ENCODE measurements at places on chromosomes 3 and 15.

- DNase-seq, result no peak
Measured at GRCh38 chr3:7871003-7871560, 630.5 kb upstream of the LMCD1 start.

DNA sequence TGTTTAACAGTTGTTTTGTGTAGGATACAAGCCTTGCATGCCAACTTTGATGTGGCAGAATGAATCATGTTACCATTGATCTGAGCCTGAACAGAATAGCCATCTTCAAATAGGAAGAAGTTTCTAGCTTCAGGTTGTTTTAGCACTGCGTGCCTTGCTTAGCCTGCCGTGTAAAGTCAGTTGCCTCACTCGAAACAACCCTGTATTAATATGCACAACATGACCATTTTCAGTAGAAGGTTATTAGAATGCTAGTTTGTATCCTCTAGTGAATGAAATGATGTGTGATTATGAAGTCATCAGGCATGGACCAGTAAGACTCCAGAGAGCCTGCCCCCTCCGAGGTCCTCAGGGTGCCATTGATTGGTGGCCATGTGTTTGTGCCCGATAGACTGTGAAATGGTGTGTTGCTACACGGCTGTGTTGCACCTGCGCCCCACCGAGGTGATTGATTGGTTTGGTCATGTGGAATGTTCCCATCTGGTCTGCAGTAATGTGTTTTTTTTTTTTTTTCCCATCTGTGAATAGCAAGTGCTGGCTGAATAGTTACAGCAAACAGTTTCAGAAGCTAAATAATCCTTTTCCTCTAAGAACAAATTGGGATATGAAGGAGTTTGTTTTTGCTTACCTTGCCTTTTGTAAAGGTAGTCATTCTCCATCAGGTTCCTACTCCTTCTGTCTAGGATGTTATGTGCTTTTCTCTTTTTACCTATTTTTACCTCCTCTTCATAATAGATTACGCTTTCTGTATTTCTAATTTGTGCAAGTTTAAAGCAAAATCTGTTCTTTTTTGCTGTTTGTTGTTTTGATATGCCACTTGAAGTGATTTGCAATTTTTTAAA, 214.9 kb downstream of the TCF12 start:
- no peak for DNase-seq

GRCh38 chr3:87246662-87247429, 19.7 kb downstream of the CHMP2B start:
- DNase-seq, result no peak

- DNase-seq, result no peak
Measured at GRCh38 chr3:145290010-145290409, 871.0 kb downstream of the PLOD2 start.

- DNase-seq, result no peak
Measured at GRCh38 chr3:180068023-180068422, 31.3 kb upstream of the PEX5L start.

DNA sequence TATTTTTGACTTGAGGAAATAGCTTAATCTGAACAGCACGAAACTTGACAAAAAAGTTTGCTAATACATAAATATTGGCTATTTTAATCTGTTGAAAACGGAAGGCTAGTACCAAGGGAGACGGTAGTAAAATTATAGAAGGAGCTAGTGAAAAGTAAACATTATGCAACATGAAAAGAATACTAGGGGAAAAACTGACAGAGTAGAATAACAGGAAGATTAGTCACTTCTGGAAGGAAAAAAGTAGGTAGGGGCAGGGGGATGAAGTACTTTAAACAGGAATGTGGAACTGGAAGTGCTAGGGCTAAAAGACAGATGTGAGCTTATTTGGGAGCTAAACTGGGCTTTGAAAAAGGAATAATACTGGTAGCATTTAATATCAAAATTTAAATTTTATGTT, 60.1 kb downstream of the MBNL1 start:
- no peak for DNase-seq

DNA sequence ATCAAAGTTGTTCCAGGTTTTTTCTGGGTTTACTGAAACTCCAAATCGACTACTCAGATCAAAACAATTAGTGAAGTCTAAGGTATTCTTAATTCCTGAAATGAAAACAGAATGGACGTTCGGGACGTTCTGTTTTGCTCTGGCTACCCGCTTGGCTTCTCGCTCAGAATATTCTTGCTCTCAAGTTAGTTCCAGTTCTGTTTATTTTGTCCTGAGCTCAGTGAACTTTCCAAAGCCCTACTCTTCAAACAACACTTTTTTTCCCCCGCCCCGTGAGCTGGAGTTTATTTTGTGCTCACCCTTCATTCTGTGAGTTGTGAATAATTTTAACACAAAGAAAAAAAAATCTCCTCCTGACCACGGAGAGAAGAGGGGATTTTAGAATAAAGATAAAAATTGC, 72.6 kb downstream of the SAMMSON start:
- no peak for DNase-seq

- no peak for DNase-seq
Measured at GRCh38 chr3:71512000-71512399, 71.5 kb downstream of the FOXP1 start.

DNA sequence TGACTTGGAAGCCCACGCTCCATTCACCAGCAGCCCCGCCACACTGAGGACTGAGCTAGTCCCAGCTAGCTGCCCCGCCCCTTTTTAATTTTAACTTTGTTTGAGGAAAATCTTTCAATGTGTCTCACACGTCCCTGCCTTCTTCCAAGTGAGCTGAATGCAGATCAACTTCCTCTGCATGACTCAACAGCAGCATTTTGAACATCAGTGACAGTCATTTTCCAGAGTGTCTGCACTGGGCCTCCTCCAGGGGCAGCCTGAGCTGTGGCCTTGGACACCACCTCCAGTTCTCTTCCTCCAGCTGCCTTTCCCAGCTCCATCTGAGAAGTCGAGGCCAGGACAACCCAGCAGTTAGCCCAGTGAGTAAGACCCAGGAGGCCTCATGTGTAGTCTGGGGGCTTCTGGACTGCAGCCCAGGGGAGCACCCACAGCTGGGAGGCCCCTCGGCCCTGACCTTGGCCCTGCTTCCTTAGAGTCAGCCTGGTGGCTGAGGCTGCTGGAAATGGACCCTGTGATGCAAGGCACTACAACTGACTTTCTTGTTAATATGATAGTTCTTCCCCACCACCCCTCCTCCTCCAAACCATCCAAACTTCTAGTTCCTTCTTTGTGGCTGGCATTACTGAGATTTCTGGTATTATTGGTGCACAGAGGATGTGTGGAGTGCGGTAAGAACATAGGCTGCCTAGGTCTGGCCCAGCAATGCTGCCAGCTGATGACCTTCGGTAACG, 21.4 kb upstream of the ESYT3 start:
- DNase-seq, result no peak

- DNase-seq, result no peak
Measured at GRCh38 chr15:36499412-36500389, 79.7 kb upstream of the CDIN1 start.

DNA sequence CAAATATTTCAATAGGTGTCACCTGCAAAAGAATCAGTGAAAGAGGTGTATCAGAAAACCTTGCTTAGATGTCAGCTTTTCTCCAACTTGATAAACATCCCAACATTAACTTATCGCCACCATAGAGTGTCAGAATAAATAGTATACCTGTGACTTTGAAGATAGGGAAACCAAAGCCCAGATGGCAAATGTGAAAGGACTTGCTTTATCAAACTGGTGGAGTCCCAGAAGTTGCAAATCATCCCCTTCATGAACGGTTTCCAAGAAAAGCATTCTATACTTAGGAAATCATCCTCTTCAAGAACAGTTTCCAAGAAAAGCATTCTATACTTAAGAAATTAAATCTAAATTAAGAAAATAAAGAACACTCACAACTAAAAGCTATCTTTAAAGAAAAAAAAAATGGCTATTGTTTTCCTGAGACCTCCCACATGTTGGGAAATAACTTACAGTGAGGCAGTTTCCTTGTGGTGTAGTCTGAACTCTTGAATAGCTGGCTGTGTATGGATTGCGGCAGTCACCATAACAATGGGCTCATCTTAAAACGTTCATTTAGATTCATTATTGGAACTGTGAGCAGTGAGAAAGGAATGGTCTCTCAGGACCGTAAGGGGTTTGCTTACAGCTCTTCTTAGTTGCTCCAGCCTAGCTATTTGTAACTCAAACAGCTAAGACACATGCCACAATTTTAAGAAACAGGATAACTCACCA, 56.5 kb downstream of the GHSR start:
- DNase-seq, result no peak

- DNase-seq, result no peak
Measured at GRCh38 chr3:140117096-140117526, 182.1 kb downstream of the CLSTN2 start.

DNA sequence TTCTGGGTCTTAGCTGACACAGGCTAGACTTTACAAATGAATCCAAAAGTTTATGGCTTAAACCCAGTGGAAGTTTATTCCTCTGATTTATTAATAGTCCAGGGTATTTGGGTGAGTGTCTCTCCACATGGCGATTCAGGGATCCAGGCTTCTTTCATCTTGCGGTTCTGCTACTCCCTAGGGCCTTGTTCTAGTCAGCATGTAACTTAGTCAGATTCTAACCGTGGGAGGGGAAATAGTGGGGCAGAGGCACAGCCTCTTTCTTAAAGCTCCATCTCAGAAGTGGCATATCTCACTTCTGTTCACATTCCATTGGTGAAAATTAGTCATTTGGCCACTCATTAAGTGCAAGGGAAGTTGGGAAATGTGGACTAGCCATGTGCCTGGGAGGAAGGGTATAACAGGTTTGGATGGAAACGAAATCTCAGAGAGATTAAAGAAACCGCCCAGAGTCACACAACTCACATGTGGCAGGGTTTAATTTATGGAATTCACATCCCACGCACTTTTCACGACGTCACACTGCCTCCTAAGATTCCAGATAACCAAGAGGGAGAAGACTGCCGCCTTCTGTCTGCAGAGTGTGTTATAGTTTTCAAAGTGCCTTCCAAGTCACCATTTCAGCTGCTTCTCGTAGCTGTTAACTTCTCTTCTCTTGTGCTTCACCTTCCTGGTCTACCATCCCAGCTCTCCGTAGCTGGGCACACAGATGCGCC, 11.4 kb upstream of the RASGRF1 start:
- no peak for DNase-seq

DNA sequence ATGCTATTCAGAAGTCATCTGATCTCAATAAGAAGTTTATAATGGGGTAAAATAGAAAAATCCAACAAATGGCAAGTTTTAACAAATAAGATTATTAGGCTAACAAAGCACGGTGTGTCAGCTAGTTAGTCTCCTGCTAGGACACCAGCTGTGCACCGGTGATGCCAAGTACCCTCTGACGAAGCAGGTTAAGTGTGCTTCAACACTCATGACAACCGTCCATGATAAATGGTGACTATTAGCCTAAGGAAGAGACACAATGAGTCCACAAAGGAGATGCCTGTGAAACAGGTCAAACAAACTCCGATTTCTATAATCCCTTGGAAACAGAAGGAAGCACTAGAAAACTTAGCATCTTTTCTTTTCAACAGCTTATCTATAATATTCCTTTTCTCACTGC, 36.5 kb downstream of the ATP13A3 start:
- DNase-seq, result no peak

GRCh38 chr3:8869613-8870012, 93.7 kb downstream of the RAD18 start:
- DNase-seq, result no peak

DNA sequence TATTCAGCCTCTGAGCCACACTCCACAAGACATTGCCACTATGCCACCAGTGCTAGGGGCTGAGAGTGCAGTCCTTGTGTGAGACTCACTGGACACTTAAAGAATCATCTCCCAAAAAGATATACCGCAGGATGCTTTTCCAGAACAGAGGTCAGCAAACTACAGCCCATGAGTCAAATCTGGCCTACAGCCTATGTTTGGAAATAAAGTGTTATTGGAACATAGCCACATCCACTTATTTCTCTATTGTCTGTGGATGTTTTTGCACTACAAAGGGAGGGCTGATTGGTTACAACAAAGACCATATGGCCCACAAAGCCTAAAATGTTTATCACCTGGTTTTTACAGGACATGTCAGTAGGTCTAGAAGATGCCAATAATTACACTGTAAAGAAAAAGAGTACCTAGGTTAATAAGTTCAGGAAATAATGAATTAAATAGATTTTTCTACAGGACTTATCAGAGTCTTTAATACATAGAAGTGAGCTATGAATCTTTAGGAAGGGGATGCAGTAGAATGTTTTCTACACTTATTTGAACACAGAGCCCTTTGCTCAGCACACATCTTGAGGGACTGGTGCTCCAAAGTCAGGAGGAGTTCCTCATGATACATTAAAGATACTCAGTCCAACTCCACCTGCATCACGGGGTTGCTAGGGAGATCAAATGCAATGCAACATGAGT, 26.3 kb downstream of the SRGAP3 start:
- DNase-seq, result no peak

GRCh38 chr3:70108072-70108471, 108.5 kb downstream of the SAMMSON start:
- no peak for DNase-seq

GRCh38 chr3:39752751-39753150, 56.7 kb upstream of the MYRIP start:
- no peak for DNase-seq

DNA sequence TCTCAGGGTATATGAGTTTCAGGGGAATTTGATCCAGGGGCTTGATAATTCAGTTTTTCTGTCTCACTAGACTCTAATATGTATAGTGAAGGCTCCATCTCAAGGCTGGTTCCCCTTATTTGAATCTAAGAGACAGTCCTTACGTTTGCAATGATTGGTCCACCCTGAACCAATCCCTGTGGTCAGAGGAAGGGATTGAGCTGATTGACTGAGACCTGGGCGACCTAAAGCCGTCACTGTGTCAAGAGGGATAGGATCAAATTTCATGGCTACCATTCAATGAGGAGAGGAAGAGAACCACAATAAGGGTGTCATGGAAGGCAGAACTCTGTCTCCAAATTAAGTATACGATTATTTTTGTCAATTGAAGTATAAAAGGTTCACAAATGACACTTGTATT, 16.3 kb downstream of the NUDT16 start:
- DNase-seq, result no peak

- DNase-seq, result no peak
Measured at GRCh38 chr3:141431411-141432378, 55.1 kb upstream of the RASA2 start.

- no peak for DNase-seq
Measured at GRCh38 chr3:123419181-123419849, 29.6 kb downstream of the ADCY5 start.

DNA sequence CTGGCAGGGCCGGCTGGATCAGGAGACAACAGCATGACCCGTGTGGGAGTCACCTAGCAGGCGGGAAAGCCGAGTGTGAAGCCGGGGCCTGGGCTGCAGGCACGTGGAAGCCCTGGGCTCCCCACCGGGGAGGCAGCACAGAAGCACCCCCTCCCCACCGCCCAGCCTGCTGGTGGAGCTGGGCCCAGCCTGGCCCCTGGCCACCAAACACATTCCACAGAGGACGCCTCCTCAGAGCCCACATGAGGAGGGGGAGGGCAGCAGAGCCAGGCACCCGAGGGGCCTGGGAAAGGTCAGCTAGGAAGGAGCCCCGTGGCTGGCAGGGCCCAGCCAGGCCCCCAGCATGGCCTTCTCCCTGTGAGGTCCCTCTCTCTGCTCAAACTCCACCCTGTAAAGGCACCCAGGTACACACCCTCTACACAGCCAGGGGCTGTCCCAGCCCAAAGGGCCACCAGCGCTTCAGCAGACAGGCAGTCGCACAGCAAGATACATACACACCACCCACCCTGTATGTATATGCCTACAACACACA, 4.5 kb downstream of the PLXNB1 start:
- no peak for DNase-seq

All from cortex of kidney (tissue), 1 donor.